ENCODE measurements at places on chromosomes 13 and 19.

DNA sequence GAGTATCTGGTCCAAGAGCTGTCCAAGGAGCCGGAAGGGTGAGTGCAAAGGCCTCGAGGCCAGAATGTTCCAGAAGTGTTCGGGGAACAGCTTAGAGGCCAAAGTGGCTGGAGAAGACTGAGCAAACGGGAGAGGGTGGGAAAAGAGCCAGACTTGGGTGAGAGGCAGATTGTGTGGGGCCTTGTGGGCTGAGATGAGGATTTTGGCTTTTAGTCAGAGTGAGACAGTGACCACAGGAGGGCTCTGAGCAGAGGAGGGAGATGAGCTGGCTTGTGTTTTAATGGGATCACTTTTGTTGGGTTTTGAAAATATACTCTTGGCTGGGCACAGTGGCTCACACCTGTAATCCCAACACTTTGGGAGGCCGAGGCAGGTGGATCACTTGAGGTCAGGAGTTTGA, 5.6 kb downstream of the NANOS2 start:
- no peak for DNase-seq

GRCh38 chr19:46428239-46429135, at the start of gene PNMA8C:
Gene PNMA8C, minus strand, starts transcription at chr19:46428936. Its CDS starts 577 bp downstream, at chr19:46428359.
- peak; percentile 46 for DNase-seq

- peak; percentile 11 for DNase-seq
These were observed 99.4 kb upstream of the SERP2 start for GRCh38 chr13:44273991-44274770.

- no peak for DNase-seq
These were observed 2.0 kb upstream of the ZBTB45 start for GRCh38 chr19:58521651-58522050.

DNA sequence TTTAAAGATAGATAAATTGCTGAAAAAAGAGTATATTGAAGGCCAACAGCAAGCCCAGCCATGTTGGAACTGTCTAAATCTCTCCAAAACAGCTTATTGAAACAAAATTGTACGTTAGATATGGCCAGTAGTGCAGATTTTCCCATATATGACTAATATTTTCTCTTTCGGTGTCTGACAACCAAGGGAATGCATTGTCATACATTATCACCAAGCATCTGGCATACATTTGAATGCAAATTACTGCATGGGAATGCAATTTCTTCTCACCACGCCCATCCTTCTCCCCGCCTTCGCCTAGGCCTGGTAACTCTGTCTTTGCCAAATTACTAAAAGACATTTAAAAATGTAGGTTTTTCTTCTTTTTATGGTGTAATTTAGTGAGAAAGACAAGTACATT, 32.5 kb upstream of the IRS2 start:
- DNase-seq, result no peak

- no peak for DNase-seq
These were observed 45.4 kb downstream of the PEPD start for GRCh38 chr19:33476151-33476707.

DNA sequence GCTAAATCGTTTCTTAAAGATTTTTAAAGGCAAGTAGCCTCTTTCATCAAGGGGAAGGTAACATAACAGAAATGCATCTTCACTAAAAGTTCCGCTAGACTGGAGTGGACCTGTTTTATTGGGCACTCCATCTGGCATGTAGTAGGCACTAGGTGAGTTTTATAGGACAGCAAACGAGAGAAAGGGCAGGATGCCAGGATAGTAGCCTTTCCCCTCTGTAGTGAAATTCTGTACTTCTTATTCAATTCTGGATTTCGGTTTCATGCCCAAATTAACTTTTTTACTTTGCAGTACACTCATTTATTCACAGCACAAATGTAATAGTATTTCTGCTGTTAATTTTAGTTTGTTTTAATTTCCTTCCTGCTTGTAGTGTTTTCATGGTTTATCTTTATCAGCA, 45.2 kb downstream of the GPR180 start:
- peak; percentile 6 for DNase-seq

GRCh38 chr19:18109733-18110608, 12.4 kb downstream of the MAST3 start:
- DNase-seq, result peak; percentile 34

DNA sequence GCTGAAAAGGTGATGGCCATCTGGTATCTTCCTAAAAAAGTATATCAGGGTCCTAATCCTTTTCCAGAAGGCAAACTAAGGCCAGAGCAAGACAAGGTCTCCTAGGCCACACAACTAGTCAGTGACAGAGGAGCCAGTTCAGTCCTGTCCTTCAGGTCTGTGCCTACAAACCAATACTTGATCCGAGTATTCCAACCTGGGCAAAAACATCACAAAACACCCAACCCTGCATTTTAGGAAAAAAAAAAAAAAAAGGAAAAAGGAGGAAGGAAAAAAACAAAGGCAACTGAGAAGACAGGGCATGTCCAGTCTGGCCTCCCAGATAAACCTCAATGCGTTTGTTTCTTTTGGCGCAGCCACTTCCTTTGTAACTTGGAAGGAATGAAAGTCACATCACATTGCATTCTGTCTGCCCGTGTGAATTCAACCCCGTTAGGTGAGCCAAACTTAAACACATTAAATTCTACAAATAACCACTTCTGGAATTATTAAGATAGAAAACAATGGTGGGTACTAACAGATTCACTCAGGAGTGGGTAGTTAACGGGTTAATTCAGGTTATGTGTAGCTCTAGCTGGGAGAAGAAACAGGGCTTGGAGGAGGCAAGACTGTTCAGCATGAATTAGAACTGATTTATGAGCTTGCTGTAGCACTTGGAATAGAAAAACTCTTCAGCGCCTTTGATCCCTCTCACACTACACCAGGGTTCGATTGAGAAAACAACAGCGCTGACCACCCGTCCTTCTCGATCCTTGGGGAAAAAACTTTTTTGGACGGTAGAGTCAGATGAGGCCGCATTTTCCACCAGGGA, 43.0 kb upstream of the HNRNPA1L2 start:
- DNase-seq, result peak; percentile 32

GRCh38 chr13:114281351-114282040, at the start of gene UPF3A:
Gene UPF3A, plus strand, starts transcription at chr13:114281601. Its CDS starts 39 bp downstream, at chr13:114281640.
- peak; percentile 96 for DNase-seq
